ENCODE measurements at places on chromosomes 7 and 10. TPM values are rescaled to one million over a fixed set of nuclear protein-coding genes. Genes with fewer than 3 reads are reported as not detected.

The PLAC9 gene
- total RNA-seq, result 5.1 TPM

The PDK4 gene
- total RNA-seq, result 0.62 TPM

The OSBPL3 gene
- total RNA-seq, result 8.8 TPM

The SHLD2 gene
- total RNA-seq, result 35.8 TPM

The CDC14C gene
- 0.07 TPM for total RNA-seq
